Amniotic stem cell (primary cell): ENCODE measurements at places on chromosomes 5 and 9.

DNA sequence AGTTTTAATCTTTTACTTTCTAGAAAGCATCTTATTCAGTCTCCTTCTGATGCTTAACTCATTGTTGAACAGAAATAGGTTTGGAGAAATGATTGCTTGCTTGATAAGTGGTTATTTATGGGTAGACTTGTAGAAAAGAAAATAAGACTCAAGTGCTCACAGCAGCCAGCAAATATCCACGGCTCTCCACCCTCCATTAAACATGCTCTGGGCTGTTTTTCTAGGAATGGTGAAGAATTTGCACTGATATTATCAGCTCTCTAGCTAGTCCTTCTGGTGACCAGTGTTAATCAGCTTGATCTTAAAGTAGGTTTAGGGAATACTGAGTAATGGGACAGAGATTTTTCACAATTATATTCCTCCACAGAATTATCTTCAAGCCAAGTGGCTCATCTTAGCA, 60.6 kb downstream of the SLC1A3 start:
- DNase-seq = no peak

DNA sequence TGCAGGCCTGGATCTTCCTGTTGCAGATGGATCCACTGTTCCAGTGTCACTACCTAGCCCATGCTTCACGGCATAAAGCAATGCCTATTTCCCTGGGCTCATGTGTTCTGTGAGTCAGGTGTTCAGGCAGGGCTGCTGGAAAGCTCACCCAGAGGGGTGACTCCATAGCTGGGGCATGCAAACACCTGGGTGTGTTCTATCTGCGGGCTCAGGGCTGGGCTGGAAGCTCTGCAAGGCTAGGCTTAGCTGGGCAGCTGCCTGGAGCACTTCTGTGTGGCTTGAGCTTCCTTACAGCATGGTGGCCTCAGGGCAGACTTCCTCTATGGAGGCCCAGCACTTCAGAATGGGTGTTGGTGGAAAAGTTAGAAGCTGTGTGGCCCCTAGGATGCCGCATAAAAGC, 139.9 kb downstream of the GADD45G start:
- DNase-seq = no peak

DNA sequence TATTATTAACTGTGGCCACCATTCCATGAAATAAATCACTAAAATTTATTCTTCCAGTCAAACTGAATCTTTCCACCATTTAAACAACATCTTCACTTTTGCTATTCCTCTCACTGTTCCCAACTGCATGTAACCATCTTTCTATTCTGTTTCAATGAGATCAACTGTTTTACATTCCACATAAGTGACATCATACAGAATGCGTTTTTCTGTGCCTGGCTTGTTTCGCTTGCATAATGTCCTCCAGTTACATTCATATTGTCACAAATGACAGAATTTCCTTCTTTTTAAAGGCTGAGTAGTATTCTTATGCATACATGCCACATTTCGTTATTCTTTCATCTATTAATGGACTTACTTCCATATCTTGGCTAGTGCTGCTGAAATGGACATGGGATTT, 738.2 kb downstream of the SEMA5A start:
- no peak for DNase-seq

- DNase-seq = peak; percentile 15
Observed at GRCh38 chr5:65801352-65801783, 79.4 kb downstream of the NLN start.

DNA sequence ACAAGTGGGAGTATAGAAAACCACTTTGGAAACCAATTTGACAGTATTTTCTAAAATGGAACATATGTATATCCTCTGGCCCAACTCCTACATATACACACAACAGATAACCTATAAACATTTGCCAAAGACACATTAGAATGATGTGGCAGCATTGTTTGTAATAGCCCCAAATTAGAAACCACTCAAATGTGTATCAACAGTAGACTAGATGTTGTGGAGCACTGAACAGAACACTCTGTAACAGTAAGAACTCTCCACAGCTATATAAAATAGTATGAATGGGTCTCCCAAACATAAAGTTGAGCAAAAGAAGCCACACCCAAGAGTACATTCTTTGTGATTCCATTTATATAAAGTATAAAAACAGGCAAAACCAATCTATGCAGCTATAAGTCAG, 6.1 kb downstream of the ZNF622 start:
- DNase-seq = no peak

DNA sequence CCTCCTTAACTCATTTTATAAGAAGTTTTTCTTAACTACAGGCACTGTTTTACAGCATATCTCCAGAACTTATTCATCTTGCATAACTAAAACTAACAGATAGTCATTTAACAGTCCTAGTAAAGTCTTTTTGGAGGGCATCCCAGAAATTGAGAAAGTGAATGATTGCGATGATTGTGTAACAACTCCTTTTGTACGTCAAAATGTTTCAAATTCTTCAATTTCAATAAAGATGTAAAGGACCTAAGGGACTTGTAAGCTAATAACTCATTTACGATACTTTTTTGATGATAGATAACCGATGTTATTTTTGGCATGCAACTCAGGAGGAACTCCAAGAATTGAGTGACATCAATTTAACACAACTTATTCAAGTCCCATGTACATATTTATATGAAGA, 42.7 kb downstream of the SVEP1 start:
- no peak for DNase-seq

DNA sequence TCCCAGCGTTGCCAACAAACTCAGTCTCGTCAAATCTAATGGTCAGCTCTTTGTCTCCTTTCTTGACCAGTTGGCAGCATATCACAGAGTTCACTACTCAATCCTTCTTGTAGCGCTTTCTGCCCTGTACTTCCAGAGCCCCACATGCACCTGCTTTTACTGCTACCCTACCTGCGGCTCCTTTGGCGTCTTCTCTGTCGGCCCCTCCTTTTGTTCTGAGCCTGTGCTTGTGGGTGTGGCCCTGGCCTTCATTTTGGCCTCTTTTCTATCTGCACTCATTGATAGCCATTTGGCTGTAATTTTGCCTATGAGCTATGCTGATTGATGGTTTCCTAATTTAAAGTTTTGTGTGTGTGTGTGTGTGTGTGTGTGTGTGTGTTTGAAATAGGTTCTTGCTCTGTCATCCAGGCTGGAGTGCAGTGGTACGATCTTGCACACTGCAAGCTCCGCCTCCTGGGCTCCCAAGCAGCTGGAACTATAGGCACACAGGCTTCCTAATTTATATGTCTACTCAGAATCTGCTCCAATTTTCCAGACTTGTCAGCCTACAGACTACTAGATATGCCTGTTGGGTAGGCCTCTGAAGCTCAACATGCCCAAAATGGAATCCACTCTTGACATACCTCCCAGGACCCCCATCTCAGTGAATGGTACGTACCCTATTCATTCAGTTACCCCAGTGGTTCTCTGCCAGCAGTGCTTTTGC, 32.3 kb downstream of the ARPC5L start:
- no peak for DNase-seq

GRCh38 chr9:110351009-110351467, 13.4 kb upstream of the TXNDC8 start:
- peak; percentile 67 for DNase-seq

GRCh38 chr9:114121227-114122135, 22.4 kb upstream of the KIF12 start:
- DNase-seq = no peak

DNA sequence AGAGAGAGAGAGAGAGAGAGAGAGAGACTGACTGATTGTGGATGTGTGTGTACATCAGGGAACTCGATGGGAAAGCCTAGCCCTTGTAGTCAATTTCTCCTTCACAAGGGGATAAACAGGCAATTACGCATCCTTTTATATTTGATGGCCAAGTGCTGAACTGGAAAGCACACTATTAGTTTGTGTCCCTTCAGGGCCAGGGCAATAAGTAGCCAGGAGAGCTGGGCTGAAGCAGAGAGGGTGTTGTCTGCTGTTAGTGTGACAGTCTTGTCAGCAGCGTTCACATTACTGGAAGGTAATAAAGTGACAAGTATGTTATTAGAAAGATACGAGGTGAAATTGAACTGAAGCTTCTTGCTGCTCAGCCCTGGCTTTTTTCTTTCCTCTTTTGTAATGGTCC, 457.7 kb downstream of the BNC2 start:
- no peak for DNase-seq

GRCh38 chr5:44774279-44774880, 34.4 kb upstream of the MRPS30 start:
- peak; percentile 17 for DNase-seq

GRCh38 chr9:121262423-121262822, 5.5 kb upstream of the GSN start:
- no peak for DNase-seq

GRCh38 chr5:178069909-178070308, 43.4 kb upstream of the N4BP3 start:
- no peak for DNase-seq
